CD4-positive, alpha-beta T cell treated with Interleukin-2 at 100 ng/mL for 4 hours (primary cell): ENCODE measurements at places on chromosomes 2 and 18.
A peak's percentile ranks its signal among the peaks of the same experiment; 100 is the strongest.

- DNase-seq: no peak
Measured at GRCh38 chr2:100953406-100954043, 48.6 kb upstream of the RPL31 start.

DNA sequence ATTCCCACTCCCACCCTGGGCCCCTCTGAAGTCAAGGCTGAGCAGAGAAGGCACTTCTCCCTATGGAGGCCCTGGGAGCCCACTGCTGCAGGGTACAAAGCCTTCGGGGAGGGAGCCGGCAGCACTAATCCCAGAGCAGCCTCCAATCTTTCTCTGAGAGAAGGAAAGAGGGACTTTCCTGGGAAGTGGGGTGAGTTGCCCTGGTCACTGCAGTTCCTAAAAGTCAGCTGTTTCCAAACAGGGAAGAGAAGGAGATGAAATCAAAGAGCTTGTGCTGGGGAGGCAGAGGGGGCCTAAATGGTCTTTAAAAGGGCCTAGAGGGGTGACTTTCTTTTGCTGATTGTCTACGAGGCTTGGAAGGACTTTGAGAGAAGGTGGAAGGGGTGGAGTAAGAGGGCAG, 264.7 kb downstream of the TNS1 start:
- DNase-seq: no peak

- DNase-seq: no peak
Measured at GRCh38 chr2:169734169-169734847, 676 bp downstream of the KLHL23 start.

GRCh38 chr2:96664366-96664925, 21.9 kb downstream of the FER1L5 start:
- DNase-seq: no peak

DNA sequence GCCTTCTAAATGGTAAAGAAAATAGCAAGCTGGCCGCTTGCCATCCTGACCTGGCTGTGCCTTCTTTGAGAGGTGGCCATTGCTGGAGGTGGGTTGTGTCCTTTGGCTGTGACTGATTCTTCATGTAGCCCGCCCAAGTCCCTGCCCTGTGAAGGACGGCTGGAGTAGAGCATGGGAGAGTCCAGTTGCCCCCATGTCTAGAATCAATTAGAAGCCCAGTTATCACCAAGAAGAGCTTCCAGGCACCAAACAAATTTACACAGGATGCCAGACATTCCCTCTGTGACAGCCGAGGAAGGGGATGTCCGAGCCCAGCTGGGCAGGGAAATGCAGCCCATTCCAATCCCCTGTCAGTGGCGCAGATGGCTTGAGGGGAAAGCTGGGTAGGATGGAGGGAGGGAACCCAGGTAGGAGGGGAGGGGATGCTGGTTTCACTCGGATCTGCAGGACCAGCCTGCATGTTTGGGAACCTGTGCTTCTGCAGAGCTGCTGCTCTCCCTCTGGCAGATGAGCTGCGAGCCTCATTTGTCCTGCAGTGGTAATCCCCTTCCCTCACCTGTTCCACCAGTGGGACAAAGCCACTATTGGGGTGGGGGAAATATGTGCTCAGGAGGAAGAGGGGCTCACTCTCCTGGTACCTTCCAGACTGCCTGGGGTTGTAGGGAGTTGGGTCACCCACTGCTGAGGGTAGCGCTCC, 25.7 kb upstream of the ASB18 start:
- DNase-seq: no peak

DNA sequence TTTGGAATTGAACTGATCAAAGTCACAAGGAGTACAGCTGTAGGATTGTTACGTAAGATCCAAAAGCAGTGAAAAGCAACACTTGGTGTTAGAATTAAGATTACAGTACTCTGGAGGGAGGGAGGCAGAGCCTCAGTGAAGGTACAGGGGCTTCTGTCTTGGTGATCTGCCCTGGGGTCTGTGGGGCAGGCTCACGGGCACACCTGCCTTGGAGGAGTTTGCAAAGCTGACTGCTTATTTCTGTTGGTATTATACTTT, 114.9 kb downstream of the NCK2 start:
- DNase-seq: no peak

DNA sequence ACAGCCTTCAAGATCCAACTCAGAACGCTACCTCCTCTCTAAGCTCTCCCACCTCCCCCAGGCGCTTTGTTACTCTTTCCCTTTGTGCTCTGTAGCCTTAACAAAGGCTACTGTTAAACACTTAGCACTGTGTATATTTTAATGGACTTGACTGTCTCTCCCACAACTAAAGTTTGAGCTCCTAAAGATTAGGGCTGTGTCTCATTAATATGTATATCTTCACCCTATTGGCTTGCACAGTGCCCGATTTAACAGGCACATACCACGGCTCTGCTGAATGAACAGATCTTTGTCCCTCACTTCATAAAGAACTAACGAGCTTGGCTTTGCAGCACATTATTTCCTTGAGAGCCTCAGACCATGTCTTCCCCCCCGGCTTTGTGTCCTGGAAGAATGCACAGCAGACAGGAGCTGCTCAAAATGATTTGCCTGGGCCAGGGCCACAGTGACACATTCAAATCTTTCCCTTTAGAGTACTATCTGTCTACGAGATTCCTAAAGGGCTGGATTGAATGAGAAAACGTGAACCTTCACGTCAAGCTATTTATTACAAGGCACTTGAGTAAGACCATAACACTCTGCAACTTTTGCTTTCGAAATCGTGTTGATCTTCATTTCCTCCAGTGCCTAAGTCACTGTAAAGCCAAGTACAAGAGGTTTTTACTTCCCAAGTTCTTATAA, 22.1 kb downstream of the ABHD3 start:
- peak; percentile 51 for DNase-seq

GRCh38 chr18:40555914-40556313, 1399.1 kb upstream of the PIK3C3 start:
- no peak for DNase-seq

GRCh38 chr2:119364798-119365197, 1.8 kb downstream of the C2orf76 start:
- DNase-seq: no peak

DNA sequence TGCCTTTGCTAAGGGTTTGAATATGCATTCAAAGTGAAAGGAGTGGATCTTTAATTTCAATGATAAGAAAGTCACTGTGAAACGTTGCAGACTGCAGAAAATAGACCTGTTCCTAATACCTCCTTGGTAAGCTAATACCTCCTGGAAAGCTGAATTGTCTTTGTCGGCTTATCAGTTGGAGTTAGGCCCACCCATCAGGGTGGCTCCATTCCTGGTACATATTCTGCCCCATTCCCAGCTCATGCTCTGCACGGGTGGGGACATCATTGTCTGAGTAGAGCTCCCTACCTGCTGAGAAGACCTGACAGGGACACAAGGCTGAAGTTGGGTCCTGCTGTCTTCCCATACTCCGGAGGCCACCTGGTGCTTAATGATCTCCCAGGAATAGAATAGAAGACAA, 203.3 kb downstream of the EN1 start:
- no peak for DNase-seq

DNA sequence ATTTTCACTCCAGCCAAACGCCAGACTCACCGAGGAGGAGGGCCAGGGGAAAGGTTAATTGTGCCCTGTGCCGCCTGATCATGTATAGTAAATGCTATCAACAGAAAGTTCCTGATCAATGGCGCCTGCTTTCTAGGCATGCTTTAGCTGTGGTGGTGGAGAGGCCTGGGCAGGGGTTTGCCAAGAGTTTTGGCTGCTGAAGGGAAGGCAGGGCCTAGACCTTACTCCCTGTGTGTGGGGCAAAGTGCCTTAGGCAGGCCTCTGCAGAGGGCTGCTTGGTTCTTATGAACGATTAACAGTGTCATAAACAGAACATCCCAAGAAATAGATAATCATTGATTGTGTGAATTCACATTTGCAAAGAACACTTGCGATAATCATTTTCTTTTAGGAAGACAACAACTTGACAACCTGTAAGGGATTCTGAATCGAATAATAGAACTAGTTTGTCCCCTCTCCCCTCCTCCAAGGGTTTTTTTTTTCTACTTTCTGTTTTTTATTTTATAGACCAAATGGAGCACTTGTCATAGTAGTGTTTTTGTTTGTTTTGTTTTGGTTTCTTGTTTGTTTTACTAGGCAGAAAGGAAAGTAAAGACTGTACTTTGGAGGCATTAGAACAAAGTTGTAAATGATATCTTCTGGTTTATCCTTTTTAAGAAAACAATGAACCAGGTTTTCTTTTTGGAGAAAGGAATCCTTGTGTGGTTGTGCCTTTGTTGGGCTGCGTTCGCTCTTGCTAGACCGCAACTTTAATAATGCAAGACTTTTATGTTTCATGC, 6.5 kb downstream of the TSHZ1 start:
- no peak for DNase-seq

DNA sequence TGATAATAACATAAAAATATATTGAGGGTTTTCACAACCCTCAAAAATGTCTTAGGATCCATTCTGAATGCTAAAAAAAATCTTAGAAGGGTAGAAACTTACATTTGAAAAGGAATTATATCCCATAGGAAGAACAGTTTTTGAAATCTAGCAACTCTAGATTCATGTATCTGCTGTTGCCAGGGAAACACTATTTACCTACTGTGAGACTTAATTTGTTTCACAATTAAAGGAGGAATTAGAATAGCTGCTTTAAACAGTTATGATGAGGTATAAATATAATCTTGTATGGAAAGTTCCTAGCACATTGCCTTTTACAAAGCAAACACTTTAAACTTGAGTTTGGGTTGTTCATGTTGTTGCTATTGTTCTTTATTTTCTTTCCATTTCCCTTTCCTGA, 988.2 kb downstream of the SUCLG1 start:
- no peak for DNase-seq

DNA sequence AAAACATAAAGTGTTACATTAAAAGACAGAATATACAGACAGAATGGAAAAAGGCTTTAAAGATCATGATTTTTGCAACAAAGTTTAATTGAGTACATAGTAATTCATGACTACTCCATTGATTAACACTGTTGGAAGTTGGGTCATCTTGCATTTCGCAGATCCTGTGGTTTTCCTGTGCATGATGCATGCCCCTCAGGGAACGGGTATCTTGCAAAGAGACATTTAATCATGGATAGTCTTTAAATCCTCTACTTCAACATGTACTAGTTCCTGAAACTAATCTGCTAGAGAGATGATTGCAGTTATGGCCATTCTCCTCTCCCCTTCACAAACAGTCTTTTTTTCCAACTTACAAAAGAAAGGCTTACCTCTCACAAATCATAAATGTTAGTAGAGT, 155.6 kb upstream of the DSEL start:
- DNase-seq: no peak

- no peak for DNase-seq
Measured at GRCh38 chr2:38666556-38666910, 619 bp downstream of the GALM start.

GRCh38 chr18:23958036-23958435, 56.5 kb upstream of the TTC39C start:
- DNase-seq: no peak

- DNase-seq: no peak
Measured at GRCh38 chr18:51617572-51618260, 420.2 kb upstream of the MEX3C start.

DNA sequence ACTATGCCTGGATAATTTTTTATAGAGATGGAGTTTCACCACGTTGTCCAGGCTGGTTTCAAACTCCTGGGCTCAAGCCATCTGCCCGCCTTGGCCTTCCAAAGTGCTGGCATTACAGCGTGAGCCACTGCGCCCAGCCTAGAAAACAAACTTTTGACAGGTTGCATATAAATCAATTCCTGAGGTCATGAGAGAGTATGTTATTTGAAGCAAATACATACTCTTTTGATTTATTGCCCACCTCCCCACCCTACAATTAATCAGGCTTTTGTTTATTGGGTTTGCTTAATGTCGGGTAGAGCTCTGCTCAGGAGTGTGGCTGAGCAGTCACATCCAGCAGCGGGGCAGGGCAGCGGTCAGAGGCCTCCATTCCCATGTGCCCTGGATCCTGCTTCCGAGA, 37.9 kb upstream of the ASB1 start:
- no peak for DNase-seq

GRCh38 chr2:229922449-229923386, at the start of gene FBXO36:
Gene FBXO36 (plus strand): TSS chr2:229922503. CDS start chr2:229922514, 11 bp downstream.
- DNase-seq: peak; percentile 87

DNA sequence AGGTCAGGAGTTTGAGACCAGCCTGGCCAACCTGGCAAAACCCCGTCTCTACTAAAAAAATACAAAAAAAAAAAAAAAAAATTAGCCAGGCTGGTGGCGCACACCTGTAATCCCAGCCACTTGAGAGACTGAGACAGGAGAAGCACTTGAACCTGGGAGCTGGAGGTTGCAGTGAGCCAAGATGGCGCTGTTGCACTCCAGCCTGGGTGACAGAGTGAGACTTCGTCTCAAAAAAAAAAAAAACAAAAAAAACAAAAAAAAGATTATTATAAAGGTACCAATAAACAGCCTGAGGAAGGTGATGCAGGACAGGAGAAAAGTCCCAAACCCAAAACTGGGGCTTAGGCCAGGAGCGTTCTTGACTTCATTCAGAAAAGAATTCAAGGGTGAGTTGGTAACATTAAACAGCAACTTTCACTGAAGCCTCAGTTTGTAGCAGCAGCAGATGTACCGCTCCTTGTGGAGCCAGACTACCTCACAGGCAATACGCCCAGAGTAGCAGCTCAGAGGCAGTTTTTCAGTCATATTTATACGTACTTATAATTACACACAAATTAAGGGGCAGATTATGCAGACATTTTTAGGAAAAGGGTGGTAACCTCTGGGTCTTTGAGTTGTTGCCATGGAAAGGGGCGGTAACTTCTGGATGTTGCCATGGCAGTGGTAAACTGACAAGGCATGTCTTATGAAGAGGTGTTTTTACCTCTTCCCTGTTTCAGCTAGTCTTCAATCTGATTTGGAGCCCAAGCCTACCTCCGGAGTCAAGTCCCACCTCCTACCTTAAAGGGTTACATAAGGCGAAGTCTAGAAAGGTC, 1596.6 kb upstream of the CELF4 start:
- no peak for DNase-seq

- no peak for DNase-seq
Measured at GRCh38 chr18:10197097-10197496, 257.3 kb upstream of the APCDD1 start.

DNA sequence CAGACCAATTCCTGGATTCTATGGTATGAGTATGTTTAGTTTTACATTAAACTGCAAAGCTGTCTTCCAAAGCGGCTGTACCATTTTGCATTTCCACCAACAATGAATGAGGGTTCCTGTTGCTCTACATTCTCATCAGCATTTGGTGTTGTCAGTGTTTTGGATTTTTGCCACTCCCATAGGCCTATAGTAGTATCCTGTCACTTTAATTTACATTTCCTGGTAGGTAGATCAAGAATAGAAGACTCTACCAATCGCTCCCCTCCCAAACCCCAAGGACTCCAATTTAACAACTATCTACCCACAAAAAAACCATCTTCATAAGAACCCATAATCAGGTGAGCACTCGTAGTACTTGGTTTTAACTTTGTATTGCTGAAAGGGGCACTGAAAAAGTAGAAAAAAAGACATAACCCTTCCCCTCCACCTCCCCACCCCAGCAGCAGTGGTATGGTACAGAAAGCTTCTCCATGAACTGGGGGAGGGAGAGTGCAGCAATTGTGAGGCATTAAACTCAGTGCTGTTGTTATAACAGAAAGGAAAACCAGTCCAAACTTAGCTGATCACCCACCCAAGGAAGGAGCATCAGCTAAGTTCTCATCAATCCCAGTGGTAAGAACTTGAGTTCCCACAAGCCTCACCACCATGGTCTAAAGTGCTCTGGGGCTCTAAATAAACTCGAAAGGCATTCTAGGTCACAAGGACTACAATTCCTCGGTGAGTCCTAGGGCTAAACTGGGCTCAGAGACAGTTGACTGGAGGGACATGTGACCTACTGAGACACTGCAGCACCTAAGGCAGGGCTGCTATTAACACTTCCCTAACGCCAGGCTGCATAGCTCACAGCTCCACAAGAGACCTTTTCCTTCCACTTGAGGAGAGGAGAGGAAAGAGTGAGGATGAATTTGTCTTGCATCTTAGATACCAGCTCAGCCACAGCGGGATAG, 35.5 kb upstream of the CYTIP start:
- no peak for DNase-seq
